Fibroblast of skin of left quadriceps (primary cell): ENCODE measurements at places on chromosomes 12 and 14.
A peak's percentile ranks its signal among the peaks of the same experiment; 100 is the strongest.

GRCh38 chr12:83666690-83667089 is 980.0 kb downstream of the TMTC2 start:
- no peak for DNase-seq

DNA sequence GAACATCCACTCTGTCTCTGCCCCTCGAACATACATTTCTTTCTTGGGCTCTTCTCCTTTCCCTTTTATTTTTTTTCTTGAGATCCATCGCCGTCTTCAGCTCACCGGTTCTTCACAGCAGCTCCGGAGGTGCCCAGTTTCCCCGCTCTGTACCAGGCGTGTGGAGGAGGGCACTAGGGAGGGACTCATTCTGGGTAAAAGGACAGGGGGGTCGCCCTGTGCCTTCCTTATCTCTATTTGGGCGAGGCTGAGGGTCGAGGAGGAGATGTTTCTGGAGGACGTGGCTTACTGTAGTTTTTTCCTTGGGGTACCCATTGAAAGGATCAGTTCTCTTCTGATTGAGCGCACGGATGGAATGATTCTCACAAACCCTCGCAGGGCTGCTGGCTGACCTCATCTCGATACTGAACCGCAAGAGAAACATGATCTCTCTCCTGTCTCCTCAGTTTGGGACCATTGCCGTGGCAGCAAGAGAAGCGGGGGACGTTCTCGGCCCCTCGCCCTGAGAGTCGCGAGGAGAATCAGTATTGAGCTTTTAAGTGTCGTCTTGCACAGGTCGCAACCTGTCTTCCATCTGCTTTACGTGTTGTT is 386 bp downstream of the LIN52 start:
- no peak for DNase-seq

DNA sequence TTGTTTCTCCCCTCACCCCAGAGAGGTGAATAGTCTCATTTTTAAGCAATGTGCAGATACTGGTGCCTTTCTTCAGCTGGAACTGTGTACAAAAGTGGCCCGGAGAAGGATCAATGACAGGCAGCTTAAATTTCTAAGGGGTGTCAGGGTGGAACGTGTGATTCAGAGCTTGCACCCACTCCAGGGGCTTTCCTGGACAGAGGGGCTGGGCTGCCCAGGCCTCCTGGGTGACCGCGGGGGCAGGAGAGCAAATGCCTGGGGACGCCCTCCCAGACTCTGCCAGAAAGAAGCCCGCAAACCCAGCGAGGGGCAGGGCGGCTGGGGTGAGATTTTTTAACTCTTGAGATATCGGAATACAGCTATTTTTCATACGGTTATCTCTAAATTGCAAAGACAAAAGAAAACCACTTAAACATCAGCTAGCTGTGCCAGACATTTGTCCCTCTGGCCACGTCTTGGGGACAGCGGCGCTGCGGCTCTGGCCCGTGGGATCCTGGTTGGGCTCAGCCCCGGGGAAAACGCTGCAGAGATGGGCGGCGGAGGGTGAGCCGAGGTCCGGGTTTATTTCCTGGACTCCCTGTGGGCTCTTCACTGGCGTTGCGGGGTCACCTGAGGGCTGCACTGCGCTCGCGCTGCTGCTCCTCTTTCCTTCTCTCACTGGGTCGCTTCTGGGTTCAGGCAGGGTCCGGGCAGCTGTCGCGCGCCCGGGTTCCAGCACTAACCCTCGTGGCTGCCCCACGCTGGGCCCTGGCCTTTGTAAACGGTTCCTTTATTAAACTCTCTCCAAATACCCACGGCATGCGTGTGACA is 35.8 kb downstream of the NFKBIA start:
- no peak for DNase-seq

GRCh38 chr12:13504074-13504473 is 307.5 kb downstream of the EMP1 start:
- DNase-seq = peak; percentile 11

DNA sequence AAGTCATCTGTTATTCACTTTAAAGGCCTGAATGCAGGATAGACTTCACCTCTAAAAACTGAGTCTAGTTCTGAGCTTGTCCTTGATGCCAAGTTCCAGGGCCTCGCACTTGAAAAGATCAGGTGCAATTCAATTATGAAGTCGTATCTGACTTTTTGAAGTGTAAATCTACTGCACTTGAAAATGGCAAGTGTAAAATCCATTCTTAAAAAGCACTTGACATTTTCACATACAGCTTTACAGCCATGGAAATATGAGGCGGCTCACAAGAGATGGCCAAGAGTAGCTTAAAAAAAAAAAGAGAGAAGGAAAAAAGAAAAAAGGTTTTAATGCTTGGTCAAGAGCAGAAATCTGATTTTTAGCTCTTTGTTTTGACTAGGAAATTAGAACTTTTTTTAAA is 172.5 kb downstream of the GXYLT1 start:
- no peak for DNase-seq

DNA sequence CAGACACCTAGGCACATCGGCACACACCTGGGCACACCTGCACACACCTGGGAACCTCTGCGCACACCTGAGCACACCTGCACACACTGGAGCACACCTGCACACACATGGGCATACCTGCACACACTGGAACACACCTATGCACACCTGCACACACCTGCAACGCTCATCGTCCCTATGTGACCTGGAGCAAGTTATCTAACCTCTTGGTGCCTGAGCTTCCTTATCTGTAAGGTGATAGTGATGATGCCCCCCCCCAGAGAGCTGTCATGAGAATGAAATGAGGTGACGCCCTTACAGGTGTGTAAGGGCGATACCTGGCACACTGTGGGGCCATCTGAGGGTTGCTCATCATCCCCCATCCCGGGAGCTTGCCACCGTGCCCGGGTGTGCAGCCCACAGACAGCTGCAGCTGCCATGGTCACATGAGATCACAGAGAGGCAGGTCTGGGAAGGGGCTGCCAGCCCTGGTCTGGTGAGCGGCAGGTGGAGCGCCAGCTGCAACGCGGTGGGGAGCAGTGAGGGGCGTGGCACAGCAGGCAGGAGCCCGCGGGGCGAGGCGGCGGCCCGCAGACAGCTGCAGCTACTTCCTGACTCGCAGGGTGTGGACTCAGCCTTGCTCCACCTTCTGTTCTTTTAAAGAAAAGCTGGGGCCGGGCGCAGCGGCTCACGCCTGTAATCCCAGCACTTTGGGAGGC is 59.9 kb upstream of the FBRSL1 start:
- DNase-seq = no peak
